ENCODE measurements at places on chromosomes 3 and 15.

GRCh38 chr15:44711743-44712345, 527 bp downstream of the B2M start:
- no peak for DNase-seq

DNA sequence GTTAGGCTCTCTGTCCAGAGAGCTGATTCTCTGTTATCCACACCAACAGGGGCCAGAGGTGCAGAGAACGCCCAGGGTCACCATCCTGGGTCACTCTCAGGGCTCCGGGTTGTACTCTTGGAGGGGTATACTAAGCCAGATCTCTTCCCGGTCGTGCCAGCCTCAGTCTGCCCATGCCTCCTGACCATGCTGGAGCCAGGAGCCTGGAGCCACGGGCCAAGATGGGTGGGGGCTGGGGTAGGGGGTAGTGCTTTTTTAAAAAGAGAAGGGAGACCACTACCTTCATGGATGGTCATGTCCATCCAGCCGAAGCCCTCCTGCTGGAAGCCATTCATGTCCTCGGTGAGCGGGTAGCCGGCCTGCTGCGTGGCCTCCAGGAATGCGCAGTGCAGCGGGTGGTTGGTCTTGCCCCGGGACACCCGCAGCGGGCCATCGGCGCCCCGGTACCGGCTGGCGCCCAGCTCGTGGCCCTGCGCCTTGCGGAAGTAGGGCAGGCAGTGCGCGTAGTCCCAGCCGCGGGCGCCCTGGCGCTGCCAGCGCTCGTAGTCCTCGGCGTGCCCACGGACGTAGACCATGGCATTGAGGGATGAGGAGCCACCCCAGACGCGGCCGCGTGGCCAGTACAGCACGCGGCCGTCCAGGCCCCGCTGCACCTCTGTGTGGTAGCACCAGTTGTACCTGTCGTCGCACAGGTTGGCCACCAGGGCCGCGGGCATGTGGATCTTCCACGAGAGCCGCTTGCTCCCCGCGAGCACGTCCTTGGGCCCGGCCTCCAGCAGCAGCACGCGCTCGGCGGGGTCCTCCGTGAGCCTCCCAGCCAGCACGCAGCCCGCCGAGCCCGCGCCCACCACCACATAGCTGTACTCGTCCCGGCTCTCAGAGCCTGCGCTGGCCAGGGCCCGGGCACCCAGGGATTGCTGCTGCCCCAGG, 22.9 kb downstream of the CHDH start:
- DNase-seq = no peak

DNA sequence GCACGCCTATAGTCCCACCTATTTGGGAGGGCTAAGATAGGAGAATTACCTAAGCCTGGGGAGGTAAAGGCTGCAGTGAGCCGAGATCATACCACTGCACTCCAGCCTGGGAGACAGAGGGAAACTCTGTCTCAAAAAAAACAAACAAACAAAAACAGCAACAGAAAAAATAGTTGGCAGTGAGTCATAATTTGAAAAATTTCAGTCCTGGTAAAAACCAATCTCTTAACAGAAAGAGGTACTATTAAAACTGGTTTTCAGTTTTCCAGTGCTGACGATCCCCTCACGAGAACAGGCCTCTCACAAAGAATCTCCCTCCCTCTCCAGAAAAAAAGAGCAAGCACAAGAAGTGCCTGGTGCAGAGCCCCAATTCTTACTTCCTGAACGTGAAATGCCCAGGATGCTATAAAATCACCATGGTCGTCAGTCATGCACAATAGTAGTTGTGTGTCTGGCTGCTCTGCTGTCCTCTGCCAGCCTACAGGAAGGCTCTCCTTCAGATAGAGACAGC, 22.8 kb upstream of the MAP4 start:
- DNase-seq = no peak

GRCh38 chr3:181178991-181179390, 189.5 kb upstream of the DNAJC19 start:
- no peak for DNase-seq

GRCh38 chr3:99384596-99384995, 253.8 kb upstream of the COL8A1 start:
- DNase-seq = no peak

DNA sequence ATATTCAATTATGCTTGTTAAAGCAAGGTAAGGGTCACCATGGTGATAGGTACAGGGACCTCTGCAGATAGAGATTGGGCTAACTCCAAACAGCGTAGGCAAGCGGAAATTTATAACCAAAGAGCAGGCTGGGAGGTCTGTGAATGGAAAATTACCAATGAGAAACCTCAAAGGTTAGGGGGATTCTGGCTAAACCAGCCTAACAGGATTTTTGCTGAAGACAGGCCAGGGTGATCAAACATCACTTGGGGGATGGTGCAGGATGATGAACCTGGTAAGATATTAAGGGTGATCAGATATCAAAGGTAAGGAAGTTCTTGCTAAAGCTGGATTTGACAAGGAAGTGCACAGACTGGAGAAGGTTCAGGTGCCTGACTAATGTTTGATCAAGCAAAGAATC, 35.3 kb upstream of the SNRPN start:
- DNase-seq = no peak

DNA sequence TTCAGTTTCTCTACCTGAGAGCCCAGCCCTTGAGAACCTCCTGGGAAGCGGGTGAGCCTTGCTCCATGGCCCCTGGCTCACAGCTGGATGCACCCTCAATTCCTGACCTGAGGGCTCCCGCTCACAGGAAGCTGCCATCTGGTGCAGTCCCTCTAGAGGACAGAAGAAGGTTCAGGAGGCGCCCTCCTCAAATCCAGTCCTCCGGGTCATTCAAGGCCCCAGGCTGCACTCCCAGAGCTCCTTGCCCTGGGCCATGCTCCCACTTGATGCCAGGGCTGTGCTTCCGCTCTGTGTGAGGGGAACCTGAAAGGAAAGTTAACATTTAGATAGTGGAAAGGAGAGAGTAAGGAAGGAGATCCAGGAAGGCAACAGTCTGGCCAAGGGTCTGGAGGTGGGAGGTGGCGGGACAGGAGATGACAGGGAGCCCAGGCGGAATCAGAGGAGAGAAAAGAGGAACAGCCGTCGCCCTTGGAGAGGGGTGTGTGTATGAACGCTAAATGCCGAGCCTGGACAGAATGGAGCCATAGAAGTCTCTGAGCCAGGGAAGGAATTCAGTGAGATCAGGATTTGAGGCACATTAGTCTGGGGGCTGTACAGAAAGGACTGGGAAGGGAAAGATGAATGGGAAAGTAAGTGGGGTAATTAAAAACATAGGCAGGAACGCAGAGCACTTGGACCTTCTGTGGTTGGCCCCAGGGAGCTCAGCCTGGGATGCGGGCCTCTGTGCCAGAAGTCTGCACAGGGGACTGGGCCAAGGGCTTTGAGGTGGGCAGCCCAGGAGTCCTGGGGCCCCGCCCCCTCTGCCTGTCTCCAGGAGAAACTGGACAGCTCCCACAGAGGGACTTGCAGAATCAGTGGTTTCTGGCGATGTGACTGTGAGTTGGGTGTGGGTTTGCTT, 26.1 kb downstream of the TBC1D21 start:
- DNase-seq = no peak

DNA sequence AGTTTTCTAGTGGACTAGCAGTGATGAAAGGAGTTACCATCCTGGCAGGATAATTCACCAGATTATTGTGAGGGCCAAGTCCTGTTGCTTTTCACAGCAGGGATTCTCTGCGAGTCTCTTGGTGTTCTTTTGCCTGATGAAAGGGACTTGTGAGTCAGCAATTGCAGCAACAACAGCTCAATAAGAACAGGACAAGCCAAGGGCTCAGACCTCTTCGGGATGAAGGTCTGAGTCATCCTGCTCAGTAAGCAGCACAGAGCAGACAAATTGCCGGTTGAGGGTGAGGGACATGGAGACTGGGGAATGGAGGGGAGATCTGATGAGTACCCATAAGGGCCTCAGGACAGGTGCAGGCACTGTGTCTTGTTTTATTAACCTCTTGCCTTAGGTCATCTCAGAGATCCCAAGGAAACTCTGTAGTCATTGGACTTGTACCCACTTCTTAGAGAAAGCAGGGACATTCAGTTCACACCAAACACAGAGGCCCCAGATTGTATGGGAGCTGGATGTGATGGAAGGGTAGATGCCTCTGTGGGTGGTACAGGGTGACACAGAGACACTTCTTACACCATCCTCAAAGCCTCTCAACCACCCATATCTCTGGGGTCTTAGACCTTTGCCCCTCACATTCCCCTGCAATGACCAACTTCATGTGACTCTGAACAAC, 173.8 kb upstream of the TLE3 start:
- peak; percentile 93 for DNase-seq

DNA sequence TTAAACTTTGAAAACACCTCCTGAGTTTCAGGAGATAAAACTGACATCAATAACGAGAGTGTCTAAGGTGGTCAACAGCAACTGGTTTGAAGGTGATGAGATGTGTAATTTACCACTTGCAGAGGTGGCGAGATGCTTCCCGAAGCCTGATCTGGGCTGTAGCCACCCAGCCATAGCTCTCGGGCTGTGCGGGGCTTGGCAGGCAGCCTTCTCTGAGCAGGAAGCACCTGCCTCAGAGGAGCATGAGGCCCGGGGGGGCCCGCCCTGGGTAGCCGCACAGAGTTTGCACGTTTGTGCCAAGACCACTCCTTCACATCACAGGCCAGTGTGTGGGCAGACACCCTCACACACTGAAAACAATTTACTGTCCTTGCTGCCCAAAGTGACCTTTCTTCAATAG, 220.3 kb downstream of the CACNA2D3 start:
- DNase-seq = no peak

DNA sequence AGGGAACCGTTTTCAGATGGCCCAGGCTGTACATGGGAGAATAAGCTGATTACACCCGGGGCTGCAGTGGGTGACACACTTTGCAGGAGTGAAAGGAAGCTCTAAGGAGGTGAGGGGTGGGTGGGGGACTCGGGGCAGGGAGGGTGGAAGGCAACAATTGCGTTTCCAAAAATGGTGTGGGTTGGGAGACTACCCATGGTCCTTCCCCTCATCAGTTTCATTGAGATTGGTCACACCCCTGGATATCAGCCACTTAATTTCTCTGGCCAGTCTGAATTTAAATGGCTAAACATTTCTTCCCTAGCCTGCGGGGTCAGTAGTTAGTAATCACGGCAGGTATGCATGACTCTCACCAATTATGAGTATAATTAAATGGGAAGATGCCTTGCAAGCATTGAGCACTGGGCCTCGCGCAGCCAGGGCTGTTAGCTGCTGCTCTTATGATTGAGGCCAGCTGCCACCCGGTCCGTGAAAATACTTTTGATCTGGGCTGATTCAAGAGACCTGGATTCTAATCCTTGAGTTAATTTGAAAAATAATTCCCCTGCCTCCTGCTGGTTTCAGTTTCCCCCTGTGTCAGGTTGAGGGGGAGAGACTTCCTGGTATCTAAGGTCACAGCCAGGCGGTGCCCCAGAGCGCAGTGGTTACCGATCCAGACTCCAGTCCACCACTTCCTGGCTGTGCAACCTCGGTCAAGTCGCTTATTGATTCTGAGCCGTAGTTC, 23.3 kb downstream of the SLC6A6 start:
- DNase-seq = no peak

DNA sequence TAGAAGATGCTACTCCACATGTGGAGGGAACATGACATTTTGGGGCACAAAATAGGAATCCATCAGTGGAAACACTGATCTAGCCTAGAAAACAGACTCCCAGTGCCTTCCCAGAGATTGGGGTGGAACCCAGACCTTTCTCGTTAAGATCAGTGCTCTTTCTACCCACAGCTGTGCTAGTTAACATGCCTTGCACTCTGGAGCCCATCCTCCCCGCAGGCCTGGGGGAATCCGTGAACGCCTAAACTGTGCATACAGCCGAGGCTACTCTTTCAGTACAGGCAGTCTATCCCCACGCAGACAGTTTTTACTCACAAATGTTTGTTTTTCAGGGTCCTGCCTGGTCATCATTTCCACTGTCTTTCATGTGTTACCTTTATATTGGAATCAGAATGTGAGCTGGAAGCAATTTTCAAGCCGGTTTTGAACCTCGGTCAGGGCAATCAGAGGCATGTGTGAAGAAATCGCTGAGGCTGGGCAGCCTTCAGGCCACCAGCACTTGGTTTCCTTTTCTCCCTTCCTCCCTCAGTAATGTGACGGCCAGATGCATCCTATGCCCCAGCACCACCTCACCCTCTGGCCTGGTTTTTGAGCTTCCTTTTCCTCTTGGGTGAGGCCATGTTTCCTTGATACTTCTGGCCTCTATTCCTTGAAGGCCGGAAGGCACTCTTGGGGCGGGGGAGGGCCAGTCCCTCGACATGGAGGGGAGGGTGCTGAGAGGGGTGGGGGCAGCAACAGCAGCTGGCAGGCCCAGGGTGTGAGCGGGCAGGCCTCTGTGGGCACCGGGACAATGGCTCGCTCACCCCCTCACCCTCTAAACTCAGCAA, 123.6 kb upstream of the GALNT15 start:
- no peak for DNase-seq
